Stimulated activated CD4-positive, alpha-beta T cell treated with anti-CD3 and anti-CD28 coated beads, Interleukin-1b, Interleukin-23, amount 100 ng/mL, for 24 hours (primary cell): ENCODE measurements at places on chromosomes 6 and 20.

DNA sequence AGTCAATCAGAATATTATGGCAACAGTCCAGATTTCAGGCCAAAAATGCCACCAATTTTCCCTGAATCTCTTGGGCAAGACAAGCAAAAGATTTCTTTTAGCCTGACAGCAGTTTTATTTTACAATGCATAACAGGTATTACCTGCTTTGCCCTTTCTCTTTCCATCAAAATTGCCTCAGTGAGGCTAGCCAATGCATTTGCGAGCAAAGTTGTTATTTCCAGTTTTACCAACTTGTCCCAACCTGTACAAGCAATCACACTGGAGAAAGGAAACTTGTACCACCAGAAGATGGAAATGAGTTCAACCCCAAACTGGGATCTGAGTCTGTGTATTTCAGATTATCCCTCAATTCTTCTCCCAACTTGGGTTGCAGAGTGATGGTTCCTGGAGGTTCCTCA, 279.9 kb upstream of the CDYL start:
- DNase-seq, result no peak

DNA sequence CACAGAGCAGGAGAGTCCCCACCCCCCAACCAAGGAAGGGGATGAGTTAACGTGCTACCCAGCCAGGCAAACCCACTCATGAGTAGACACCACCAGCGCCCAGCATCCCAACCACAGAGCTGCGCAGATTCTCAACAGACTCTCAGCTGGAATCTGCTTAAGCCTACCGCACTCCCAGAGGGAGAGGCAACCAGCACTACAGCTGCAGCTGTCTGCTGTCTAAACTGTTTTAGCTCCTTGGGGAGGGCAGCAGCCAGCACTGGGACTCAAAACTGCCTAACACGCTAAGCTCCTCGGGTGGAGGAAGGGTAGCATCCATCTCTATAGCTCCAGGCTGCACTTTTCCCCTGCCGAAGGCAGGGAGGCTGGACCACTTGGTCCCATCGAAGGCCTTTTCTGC, 539.8 kb downstream of the EPHA7 start:
- no peak for DNase-seq

DNA sequence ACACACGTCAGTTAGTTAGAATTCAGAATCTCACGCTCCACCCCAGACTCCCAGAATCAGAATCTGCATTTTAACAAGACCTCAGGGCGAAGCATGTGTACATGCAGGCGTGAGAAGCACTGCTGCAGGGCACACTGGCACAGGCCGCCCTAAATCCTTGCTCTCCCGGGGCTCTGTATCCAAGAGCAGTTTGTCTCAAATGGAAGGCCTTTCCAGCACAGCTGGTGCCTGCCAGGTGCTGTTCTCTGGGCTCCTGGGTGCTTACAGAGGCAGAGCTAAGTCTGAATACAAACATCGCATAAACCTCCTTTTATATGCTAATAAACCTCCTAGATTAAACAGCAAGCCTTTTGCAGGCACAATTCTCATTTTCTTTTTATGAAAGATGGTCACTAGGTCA, 119.1 kb upstream of the CD93 start:
- DNase-seq, result no peak

GRCh38 chr6:149910721-149911151, 12.2 kb downstream of the RAET1G start:
- DNase-seq, result no peak

GRCh38 chr6:48078120-48078519, 32.9 kb downstream of the PTCHD4 start:
- DNase-seq, result no peak

- no peak for DNase-seq
These were observed 198.5 kb upstream of the RSPO3 start for GRCh38 chr6:126919947-126920346.

GRCh38 chr20:25205277-25206062, 10.0 kb downstream of the ENTPD6 start:
- no peak for DNase-seq

GRCh38 chr6:45970326-45970725, 45.3 kb downstream of the CLIC5 start:
- no peak for DNase-seq

DNA sequence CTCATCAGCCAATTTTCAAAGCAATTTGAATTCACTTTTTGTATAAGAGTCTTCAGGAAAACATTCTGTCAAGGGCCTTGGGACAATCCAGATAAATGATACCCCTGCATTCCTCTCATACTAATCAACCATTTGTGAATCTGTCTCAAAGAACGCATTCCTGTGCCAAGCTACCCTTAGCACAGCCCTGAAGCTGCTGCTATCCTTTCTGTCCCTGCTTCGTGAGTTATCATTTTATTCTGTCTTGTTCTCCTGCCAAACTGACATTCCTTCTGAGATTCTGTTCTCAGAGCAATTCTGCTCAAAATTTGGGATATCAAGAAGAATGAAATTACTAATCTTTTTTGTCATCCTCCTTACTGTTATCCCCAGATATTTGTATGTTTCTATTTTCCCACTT, 213.9 kb upstream of the STXBP5 start:
- DNase-seq, result no peak

DNA sequence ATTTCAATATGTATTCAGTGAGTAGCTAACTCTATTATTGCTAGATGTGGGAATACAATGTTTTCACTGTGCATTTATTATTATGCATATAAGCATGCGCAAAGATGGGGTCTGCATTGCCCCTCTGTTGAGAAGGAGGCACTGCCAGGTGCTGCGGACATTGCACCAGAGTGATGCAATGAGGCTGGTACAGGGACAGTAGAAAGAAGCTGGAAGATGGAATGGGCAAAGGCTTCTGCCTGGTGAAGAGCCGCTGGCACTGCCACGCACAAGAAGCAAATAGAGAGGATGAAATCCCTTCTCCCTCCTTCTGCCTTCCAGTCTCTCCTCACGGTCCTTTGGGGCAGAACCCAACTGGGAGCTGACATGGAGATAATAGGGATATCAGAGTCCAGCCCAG, 154.5 kb upstream of the TNFAIP3 start:
- no peak for DNase-seq

GRCh38 chr6:94956910-94957309, 620.4 kb upstream of the MANEA start:
- no peak for DNase-seq

GRCh38 chr6:123462152-123462551, 174.6 kb downstream of the TRDN start:
- no peak for DNase-seq

GRCh38 chr6:3159805-3160781, 2.7 kb upstream of the TUBB2A start:
- peak; percentile 42 for DNase-seq

DNA sequence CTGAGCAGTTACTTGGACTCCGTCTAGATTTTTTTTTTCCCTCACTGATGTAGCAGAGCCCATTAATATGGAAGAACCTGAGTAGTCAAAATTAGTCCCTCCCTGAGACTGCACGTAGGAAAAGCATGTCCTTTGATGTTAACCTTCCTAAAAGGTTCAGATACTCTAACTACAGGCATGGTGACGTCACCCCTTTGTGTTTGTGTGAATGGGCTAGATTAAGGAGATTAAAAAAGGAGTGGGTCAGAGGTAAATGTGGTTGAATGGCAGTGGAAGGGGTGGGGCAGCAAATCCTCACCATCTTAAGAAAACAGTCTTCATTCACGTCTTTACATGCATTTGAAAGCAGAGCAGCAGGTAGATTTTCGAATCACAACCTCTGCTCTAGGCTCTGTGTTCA, 521.1 kb downstream of the TFAP2B start:
- DNase-seq, result no peak

DNA sequence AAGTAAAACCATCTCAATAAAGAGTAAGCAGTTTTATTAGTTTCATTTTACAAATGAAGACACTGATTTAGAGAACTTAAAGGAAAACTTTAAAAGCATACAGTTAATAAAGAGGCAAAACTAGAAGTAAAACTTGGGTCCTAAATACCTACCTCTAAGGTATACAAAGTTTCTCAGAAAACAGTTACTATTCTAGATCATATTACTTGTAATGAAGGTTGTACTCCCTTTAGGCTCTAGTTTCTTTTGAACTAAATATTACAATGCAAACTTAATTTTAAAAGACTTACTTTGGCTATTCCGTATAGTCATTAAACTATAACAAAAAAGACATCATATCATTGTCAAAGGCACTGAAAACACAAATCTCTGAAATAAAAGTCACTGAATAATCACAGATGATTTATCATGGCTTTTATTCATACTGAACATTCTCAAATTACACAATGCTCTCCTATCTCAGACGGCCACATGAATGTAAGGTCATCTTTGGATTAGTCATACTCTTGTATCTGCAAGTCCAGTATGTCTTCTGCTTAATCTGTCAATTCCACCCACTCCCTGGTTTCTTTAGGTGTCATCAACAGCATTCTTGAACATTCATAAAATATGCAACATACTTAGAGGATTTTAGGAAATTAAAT, 361.6 kb upstream of the RUNX2 start:
- no peak for DNase-seq

DNA sequence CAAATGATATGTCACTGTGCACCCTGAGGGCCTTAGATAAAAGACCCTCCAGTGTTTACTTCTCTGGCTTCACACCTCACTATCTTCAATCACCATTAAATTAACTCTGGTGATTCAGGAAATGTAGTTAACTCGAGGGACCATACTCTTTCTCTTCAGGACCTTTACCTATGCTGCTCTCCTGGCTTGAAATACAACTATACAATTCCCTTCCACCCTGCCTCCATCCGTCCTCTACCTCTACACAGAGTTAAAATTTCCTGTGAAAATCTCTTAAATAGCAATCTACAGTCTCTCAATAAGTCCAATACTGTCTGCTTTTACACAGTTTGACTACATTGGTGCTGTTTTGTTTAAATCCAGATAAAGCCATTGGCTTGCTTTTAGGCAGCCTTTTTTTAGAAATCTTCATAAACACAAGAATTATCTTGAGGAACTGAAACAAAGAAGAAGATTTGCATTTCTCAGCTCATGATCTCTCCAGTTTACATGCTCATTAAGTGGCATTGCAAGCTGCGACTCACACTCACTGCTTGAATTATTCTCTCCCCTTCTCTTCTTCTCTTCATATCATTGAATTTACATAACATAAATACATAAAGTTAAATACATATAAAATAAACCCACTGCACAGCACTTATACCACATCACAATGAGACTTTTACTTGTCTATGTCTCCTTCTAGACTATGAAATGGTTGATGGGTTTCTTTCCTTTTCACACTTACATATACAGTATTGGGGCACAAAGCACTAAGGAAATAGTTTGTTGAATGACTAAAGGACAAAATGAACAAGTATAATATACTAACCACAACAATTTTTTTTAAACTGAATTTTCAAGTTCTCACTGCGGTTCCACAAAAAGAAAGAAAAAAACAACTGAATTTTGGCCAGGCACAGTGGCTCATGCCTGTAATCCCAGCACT, 239.0 kb upstream of the KCNQ5 start:
- DNase-seq, result no peak

DNA sequence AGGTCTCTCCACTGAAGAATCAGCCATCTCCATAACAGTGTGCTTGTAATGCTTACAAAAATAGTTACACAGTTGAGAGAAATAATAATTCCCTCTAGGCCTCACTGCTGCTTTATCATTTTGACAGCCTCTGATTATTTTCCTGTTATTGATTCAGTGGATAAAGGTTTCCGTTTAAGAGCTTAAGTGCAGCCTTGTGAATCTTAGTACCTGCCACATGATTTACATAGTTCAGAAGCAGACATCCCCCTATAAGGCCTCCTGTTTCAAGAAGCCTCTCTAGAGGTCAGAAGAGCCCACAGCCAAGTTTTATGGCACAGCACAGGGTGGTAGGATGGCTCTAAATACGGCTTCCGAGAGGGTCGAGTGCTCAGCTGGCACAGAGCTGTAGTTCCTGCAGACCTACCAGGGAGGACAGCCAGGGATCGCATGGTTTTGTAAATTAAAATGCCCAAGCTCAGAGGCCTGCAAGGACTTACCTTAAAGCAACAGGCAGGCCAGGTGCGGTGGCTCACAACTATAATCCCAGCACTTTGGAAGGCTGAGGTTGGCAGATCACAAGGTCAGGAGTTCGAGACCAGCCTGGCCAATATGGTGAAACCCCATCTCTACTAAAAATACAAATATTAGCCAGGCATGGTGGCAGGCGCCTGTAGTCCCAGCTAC, 17.6 kb upstream of the PYGB start:
- DNase-seq, result no peak

DNA sequence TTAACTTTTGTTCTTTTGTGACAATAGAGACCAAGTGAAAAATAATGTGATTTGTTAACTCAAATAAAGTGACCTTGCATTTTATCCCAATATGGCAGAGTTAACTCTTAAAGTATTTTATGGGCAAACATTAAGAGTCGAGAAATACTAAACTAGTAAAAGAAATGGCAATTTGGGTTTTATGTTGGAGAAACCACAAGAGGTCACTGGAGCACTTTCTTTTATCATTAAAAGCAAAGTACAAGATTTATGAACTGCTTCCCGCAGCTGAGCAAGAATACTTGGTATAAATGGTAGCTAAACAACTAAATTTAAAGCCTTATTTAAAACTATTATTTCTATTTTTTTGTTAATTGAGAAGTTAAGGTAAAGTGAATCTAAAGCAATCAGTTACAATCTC, 33.5 kb upstream of the MCM9 start:
- no peak for DNase-seq

- no peak for DNase-seq
These were observed 102.3 kb upstream of the FRMD1 start for GRCh38 chr6:168181316-168181715.

DNA sequence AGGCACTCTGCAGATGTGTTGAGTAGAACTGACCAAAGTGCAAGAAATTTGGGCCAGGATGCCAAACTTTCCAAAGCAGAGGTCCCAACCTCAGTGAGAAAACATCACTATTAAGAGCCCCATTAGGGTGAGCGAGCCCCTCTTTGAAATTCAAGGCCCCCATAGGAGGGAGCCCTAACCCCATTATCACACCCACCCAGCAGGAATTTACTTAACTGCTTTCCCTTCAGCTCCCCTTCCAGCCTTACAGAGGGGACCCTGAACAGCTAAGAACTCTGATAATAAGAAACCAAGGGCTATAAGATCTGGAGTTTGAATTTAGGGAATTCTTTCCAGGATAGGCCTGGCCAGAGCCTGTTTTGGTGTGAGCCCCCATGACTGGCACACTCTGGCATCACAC, 130.6 kb downstream of the NFATC2 start:
- no peak for DNase-seq

- no peak for DNase-seq
These were observed 14.0 kb upstream of the GMPR start for GRCh38 chr6:16224409-16224808.

DNA sequence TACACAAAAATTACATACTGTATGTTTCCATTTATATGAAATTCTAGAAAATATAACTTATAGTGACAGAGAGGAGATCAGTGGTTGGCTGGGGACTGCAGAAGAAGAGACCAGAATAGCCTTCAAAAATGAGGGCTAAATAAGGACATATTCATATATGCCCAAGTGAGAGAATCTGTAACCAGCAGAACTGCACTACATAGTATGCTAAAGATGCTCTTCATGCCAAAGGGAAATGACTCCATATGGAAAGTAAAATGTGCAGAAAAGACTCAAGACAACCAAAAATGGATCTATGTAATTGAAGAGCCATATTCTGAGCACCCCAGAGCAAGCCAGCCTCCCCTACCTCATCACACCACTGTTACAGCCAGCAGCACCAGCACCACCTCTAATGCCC, 29.0 kb downstream of the ELOVL2 start:
- DNase-seq, result no peak

GRCh38 chr6:70183538-70183937, 119.3 kb downstream of the COL9A1 start:
- no peak for DNase-seq

- DNase-seq, result no peak
These were observed 5.9 kb downstream of the NHSL1 start for GRCh38 chr6:138493413-138493812.
